ENCODE measurements at places on chromosomes 1 and 21.

- peak; percentile 13 for DNase-seq
Observed at GRCh38 chr1:147515045-147515869, 26.0 kb upstream of the BCL9 start.

- DNase-seq = no peak
Observed at GRCh38 chr1:157270705-157271274, 132.6 kb upstream of the ETV3 start.

GRCh38 chr1:153750026-153750995 lies 22.5 kb downstream of the INTS3 start:
- DNase-seq = peak; percentile 23

DNA sequence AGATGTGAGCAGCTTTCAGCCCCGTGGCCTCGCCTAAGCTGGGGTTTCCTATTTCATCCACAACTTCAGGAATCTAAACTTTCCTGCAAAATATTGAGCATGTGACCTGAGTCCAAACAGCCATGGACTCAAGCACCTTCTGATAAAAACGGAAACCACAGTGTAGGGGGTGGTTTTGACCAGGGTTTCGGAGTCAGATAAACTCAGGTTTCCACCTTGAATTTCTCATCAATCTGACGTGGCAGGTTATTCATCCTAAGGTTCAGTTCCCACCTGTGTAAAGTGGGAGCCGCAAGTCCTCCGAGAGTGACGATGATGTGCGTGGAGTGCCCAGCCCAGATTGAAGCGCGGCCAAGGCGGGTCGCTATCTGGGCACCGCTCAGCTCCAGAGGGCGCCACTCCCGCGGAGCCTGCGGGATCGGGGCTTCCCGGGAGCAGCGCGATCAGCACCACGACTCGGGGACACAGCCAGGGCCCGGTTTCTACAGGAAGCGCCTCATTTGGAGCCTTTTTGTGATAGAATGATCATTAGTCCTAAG lies 871 bp upstream of the ETS2 start:
- peak; percentile 54 for DNase-seq

DNA sequence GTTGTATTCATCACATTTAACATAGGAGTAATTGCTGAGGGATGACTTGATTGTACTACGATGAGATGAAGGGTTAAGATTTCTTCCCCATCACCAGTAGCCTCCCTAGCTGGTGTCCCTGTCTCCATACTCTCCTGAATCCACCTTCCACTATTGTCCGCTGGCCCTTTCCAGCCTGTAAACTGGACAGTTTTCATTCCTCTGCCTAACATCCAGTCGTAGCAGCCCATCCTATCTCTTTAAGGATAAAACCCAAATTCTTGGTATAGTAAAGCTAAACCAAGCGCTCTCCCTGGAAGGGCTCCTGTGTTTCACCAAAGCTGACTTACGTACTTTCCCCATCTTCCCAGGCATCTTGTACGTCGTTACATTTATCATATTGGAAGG lies 670 bp downstream of the COX20 start:
- DNase-seq = peak; percentile 33

DNA sequence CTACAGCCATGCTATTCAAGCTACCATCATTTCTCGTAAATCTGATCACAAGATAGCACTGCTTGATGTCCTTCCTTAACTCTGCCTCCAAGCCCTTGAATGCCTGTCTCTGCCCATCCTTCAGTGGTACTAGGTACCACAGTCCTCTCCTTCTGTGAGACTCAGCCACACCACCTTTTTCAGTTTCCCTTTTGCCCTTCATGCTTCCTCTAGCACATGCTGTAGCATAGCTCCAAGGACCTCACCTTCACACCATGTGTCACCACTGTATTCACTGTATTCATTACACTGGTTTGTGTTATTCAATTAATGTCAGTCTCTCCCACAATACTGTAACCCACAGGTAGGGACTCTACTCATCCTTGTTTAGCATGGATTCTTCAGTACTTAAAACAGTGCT lies 8.0 kb upstream of the TP53BP2 start:
- no peak for DNase-seq

DNA sequence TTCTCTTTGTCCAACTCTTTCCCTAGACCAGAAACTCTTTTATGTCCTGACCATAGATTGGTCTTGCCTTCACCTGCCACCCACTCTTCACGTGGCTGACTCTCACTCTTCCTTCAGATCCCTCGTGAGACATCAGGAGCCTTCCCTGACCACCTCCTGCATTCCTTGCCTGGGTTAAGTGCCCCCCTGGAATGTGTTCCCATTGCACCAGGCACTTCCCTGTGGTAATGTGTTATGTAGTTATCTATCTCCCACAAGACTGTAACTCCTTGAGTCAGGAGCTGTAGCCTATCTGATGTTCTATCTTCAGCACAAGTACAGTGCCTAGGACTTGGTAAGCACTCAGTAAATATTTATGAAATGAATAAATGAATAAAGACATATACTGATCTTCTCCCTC lies 111.2 kb upstream of the CTTNBP2NL start:
- no peak for DNase-seq

- no peak for DNase-seq
Observed at GRCh38 chr1:235098547-235098946, 30.1 kb downstream of the TOMM20 start.

- no peak for DNase-seq
Observed at GRCh38 chr1:37035014-37035691, 838 bp upstream of the GRIK3 start.

- DNase-seq = peak; percentile 70
Observed at GRCh38 chr1:203271018-203271743, 34.1 kb upstream of the BTG2 start.

DNA sequence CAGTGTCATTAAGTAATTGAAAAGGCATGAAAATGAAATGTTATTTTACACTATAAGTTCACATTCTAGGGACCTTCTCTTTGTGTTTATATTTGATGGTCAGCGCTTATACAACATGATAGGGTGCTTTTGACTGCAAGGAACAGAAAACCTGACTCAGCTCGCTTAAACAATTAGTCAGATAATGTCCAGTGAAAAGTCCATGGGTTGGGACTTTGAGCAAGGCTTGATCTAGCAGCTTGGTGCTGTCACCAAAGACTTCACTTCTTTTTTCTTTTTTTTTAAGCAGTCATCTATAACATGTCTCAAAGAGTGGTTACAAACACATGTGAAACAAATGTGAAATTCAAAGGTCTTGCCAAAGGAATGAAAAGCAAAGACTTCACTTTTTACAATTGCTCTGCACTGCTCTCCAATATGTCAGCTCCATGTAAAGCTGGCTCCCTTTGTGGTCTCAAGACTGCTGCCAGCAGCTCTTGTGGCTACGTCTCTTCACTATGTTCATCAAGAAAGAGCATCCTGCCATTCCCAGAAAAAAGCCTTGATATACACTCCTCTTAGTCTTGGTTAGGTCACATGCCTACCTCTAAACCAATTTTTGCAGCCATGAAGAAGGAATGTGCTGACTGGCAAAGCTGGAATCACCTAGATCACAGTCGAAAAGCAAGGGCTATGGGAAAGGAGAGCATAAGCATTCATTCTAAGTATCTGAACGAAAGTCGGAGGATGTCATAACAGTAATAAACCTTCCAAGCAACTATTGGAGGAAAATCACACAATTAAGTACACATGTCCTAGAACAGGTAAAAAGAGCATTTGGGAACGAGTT lies 15.2 kb downstream of the F3 start:
- peak; percentile 73 for DNase-seq

- DNase-seq = no peak
Observed at GRCh38 chr1:224529844-224530243, 86.3 kb upstream of the CNIH3 start.

- no peak for DNase-seq
Observed at GRCh38 chr1:18246543-18246942, 138.9 kb downstream of the IGSF21 start.

DNA sequence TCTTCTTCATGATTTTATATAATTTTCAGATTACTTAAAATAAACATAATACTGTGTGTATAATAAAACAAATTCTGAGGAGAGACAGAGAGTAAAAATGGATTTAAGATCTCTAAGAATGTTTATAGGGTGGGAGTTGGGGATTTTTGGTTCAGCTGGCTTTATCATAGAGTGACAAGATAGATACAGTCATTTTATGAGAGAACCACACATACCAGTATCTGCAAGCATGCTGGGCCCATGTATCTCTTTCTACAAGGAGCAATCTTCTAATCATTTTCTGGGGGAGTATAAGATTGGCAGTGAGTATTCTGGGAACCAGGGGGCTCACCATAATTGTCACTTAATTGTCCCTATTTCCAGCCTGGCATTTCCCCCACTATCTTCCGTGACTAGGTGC lies 64.3 kb upstream of the DUSP10 start:
- no peak for DNase-seq

GRCh38 chr1:178238722-178239510 lies 145.0 kb downstream of the RASAL2 start:
- DNase-seq = peak; percentile 99

DNA sequence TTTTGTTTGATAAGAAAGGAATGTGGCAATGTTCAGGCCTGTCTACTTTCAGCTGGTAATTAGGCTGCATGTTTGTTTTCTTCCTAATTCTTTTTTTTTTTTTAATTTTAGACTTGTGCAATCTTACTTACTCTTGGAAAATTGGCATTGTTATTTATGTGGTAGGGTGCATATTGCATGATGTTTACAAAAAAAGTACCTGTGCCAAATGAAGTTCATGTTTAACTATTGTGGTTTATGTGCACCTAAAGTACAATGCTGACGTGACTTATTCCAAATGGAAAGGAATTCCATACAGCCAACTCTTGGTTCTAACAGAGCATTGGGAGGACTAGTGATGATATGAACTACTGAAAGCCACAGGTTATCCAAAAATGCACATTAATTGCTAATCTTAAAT lies 51.0 kb downstream of the KCNK2 start:
- DNase-seq = peak; percentile 14

DNA sequence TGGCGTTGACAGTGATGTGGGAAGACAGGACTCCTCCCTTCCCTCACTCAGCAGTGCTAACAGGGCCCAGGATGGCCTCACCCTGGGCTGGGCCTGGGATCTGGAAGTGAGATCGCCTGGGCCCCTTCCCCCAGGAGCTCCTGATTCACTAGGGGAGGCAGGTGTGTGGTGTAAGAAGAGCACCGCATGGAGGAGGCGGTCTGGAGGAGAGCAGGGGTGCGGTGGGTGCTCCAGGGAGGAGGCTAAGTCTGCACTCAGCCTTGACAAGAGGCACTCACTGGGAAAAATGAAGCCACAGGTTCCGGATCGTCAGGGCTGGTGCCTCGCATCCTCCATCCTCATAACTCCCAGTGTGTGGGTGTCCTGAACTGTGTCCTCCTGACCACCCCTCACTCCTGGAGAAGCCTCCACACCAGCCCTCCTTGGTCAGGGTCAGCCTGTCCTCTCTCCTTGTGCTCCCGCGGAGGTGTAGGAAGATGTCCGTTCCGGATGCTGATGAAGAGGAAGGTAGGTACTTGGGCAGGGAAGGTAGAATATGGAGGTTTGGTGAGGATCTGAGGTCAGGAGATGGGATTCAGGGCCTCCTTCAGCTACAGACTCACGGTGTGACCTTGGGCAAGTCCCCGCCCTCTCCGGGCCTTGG lies 142.1 kb upstream of the WNT4 start:
- DNase-seq = no peak

DNA sequence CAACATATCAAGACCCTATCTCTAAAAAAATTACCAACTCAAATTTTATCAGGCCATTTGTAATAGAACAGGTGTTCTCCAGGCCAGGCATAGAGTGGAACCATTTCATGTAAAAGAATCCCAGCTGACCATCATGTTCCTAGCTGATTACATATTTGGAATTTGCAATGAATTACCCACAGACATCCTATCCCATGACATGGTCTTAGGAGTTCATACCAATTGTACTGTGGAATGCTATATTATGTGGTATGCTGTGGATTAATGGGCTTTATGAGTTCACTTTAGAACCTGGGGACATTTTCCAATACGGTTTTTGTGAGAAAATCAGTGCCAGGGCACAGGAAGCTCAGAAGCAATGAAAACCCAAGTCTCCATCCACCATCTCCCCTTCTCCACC lies 110.3 kb downstream of the ZNF281 start:
- DNase-seq = peak; percentile 73

DNA sequence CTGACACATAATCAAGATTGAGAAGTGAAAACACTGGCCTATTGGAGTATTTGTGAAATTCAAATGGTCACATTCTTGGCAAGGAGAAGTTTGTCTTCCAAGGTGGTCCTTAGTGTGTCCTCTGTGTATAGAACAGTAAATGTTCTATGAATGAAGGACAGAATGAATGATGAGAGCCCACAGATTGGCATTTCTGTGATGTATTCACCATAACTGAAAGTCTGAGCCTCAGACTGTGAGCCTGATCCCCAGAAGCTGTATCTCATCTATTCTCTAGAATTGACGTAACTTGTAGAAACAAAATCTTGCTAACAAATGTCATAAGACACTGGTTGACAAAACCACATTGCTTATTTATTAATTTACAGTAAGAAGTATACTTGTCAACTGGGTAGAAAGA lies 111.5 kb upstream of the ETV3 start:
- DNase-seq = no peak

DNA sequence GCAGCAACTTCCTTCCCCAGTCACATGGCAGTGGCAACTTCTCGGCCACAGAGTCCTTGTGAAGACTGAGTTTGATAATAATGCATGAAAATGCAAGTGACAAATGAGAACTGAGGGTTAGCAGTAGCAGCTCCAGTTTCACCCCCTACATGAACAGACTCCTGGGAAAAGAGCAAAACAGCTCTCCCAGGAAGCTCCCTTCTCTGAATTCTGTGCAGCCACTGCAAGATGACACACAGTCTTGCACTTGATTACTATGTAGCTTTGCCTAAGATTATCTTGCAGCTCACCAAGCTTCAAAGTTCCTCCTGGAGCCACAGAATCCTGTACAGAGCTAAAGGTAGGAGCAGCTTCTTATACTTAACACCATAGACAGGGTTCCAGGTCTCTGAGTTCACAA lies 4.7 kb downstream of the PGBD5 start:
- no peak for DNase-seq

GRCh38 chr1:3036447-3037280 lies 15.4 kb downstream of the ACTRT2 start:
- no peak for DNase-seq

DNA sequence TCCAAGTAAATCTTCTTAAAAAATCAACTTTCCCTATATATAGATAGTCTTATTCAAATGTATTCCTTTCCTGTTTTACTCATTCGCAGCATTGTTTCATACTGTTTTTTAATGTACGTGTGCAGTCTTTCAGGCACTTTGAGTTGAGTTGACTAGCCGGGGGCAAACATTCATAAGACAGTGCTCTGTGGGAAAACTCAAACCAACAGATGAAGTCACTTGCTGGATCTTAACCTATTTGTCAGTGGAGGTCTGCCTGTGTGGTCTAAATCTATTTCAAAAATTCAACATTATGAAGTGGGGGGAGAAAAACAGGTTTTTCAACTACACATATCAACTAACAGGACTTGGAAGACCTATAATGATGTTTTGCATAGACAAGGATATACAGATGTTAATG lies 6.2 kb downstream of the HSD11B1 start:
- no peak for DNase-seq

GRCh38 chr1:2214541-2215241 lies 13.4 kb upstream of the SKI start:
- DNase-seq = no peak

- no peak for DNase-seq
Observed at GRCh38 chr1:201255479-201256362, 27.6 kb upstream of the PKP1 start.

- no peak for DNase-seq
Observed at GRCh38 chr1:15411593-15412137, 2.0 kb downstream of the EFHD2 start.

- peak; percentile 32 for DNase-seq
Observed at GRCh38 chr1:203322500-203323179, 17.3 kb downstream of the BTG2 start.

GRCh38 chr1:109089242-109090015 lies 1.1 kb upstream of the TMEM167B start:
- peak; percentile 74 for DNase-seq
